ENCODE measurements at places on chromosomes 3 and 15.

DNA sequence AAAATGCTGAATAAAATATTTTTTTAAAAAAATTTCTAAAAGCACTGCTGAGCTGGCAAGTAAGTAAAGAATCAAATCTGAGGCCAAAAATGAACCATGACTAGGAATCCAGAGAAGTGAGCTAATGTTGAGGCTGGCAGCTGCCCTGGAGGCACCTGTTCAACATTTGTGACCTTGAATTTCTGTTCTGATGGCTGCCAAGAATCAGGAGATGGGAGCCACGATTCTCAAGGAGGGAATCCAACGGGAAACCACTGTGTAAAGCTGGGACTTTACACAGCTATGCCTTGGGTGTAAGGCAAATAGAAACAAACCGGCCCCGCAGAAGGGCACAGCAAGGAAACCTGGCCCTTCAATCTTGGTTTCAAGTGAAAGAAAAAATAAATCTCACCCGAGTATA, 22.7 kb downstream of the HEG1 start:
- DNase-seq = no peak

- DNase-seq = no peak
Measured at GRCh38 chr15:41862515-41863116, 24.0 kb downstream of the PLA2G4B start.

DNA sequence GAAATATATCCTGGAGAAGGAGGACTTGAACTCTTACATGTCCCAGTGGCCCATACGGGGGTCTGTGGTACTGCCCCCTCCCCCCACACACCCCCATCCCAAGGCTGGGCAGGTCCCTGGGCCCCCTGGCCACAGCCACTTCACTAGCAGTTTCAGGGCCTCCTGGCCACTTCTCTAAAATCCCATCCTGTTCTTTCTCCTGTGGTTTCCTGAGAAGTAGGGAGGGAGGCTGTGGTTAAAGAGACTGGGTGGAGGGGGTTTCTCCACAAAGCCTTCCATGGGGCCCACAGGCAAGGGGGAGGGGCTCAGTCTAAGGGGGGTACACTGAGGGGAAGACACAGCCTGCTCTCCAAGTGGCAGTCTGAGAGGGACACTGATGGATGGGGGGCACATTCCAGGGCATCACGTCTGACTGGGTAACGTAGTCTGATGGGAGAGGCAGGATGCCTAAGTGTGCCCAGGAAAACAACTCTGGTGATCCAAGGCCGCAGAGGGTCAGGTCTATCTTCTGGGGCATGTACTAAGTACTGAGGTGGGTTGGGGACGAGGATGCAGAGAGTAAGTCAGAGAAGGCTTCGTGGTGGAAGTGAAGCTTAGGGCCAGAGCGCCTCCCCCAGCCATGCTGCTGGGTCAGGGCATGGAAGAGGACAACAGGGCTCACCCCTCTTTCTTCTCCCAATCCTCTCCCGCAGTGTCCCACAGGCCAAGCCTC, 48.0 kb upstream of the C15orf39 start:
- DNase-seq = no peak

- DNase-seq = no peak
Measured at GRCh38 chr3:13432093-13432492, 12.0 kb upstream of the NUP210 start.

GRCh38 chr3:15983232-15983631, 185.5 kb upstream of the ANKRD28 start:
- no peak for DNase-seq

DNA sequence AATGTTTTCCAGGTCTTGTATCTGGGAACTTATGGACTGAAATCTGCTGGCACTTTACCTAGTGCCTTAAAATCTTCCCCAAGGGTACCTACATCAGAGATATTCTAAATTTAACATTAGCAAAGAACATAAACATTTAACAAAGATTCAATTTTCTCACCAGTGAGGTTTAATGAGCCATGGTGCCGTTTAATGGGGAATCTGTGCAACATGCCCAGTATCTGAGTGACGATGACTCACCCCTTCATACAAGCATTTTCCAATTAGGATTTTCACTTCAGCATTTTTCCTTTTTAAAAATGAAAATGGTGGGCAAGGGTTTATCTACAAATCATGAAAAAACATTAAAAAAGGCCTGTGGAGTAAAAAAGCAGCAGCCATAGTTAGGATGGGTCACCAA, 189.4 kb downstream of the SLC9A9 start:
- DNase-seq = peak; percentile 22

GRCh38 chr3:43497905-43498365, 123.9 kb downstream of the ANO10 start:
- DNase-seq = peak; percentile 76

DNA sequence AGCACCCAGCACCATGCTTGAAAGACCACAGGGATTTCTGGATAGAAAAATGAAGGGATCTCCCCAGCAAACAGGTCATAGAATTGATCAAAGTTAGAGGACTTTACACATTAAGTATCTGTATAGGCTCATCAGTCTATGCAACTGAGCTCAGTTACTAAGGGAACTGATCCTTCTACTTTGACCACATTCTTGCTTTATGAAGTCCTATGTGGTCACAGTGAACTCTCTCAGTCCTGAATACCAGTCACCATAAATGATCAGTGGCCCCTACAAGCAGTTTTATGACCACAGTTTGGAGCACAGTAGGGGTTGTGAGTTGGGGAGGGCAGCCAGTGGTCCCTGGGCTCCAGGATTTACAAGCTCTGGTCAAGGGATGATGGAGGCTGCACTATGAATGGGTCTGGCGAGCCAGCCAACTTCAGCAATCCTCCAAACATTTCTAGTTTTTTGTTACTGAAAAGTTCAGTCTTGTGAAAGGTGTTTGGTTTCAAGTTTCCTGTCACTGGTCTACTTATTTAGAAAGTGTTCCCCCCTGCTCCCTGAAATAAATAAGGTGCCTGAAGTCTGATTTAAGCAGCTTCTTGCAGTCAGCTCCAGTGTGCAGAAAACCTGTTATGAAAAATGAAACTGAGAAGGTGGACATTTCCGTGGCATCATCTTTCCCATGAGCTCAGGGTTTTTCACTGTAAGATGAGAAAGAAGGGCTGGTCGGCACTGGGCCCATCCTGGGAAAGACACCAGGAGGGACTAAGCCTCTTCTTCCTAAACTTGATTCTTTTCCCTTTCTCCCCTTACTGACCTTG, 75.5 kb downstream of the DAPK2 start:
- DNase-seq = no peak

GRCh38 chr15:40282147-40282868, 556 bp downstream of the ANKRD63 start:
- no peak for DNase-seq

DNA sequence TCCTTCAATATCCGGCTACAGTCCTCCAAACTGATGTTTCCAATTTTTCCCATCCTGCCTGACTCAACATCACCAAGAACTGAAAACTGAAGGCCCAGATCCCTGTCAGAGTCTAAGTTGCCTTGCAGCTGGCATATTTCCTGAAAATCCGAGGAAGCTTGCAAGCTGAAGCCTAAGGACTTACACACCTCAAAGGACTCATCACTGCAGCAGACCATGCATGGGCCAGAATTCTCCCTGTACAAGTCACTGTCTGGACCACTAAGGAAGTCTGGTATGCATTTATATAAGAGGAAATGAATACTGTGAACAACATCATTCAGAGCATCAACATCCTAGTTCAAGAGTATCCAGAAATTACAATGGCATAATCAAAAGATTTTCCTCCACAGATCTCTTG, 548.8 kb upstream of the MDFIC2 start:
- DNase-seq = peak; percentile 97

GRCh38 chr3:5442106-5442785, 254.7 kb downstream of the EDEM1 start:
- no peak for DNase-seq

DNA sequence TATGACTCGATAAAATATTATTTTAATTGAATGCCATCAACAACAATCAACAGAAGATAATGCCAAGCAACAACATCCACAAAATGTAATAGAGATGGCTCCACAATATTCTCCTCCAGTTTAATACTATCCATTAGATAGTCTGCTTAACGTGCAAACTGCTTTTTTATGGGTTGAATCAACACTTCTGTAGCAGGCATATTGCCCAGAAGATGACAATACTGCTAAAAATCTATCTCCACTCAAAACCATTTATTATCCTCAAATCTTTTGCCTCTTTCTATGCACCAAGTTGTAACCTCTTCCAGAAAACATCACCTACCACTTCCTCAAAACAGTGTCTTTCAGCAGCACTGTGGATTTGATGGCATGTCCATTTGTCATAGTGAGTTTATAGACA, 295.7 kb upstream of the LMCD1 start:
- peak; percentile 57 for DNase-seq

- peak; percentile 8 for DNase-seq
Measured at GRCh38 chr3:98513091-98513511, 9.6 kb downstream of the CLDND1 start.

DNA sequence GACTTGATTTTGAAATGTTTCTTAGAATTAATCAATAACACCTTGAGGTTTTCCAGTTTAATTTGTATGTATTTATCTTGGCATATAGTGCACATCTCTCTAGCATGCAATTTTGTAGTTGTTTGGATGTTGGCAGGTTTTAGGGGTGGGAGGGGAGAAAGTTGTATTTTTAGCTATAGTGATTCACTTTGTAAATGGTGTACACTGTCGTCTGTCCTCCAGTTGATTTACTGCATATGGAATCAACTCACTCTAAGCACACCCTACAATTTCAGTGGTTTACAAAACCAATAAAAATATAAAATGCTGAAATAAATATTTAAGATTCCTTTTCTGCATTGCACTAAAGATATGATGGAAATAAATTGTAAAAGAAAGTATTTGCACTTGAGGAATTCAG, 199.1 kb downstream of the CDIN1 start:
- DNase-seq = peak; percentile 95

DNA sequence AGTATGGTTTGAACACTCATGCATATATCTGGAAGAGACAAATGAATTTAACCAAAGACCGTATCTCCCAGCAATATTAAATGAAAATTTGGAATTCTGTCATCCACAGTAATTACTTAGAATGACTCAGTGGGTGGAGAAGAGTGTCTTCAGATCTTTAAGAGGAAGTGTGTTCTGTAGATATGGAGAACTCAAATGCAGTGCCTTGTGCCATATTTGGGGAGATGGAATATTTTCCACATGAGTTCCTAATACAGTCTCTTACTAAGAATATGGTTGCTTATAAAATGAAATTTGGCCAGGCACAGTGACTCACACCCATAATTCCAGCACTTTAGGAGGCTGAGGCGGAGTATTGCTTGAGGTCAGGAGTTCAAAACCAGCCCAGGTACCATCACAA, 40.5 kb downstream of the ANO10 start:
- peak; percentile 41 for DNase-seq

- DNase-seq = no peak
Measured at GRCh38 chr3:52544937-52545336, 8.5 kb downstream of the UQCC5 start.
